Dermis microvascular lymphatic vessel endothelial cell (primary cell): ENCODE measurements at places on chromosomes 11 and 22. TPM values are rescaled to one million over a fixed set of nuclear protein-coding genes. Genes with fewer than 3 reads are reported as not detected.
A peak's percentile ranks its signal among the peaks of the same experiment; 100 is the strongest.

DRD4 gene
- total RNA-seq = under 0.01 TPM in 1 of 2 replicates, not detected in the other

PAX6 gene
- not detected in 2 replicates for total RNA-seq

FAR1 gene
- total RNA-seq = 51.3 and 57.4 TPM in 2 replicates

MMP1 gene
- total RNA-seq = 16.4 and 425 TPM in 2 replicates

- no peak for DNase-seq
Measured at GRCh38 chr11:61023086-61023965, 51.8 kb downstream of the CD6 start.

GRCh38 chr11:28517621-28518020 is 409.4 kb downstream of the METTL15 start:
- DNase-seq = no peak

DNA sequence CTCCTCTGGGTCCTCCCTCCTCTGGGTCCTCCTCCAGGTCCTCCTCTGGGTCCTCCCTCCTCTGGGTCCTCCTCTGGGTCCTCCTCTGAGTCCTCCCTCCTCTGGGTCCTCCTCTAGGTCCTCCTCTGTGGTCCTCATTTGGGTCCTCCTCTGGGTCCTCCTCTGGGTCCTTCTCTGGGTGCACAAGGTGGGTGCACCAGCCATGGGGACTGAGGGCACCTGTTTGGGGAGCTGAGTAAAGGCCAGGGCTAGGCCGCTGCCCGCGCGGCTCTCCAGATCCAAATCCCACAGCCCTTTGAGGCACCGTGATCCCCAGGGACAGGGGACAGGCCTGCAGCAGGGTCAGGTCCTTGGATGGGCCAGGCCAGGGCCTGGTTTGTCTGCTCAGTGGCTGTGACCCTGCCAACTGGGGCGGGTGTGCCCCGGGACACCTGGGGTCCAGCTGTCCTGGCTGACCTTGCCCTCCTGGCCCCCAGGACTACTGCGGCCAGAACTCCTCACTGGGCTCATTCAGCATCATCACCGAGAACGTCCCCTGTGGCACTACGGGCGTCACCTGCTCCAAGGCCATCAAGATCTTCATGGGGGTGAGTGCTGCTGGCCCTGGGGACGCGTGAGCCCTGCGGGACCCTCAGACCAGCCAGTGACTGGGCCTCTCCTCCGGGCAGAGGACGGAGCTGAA is 12.7 kb downstream of the MUC2 start:
- no peak for DNase-seq

GRCh38 chr22:34427841-34428240 is 507.6 kb upstream of the LARGE1 start:
- no peak for DNase-seq

DNA sequence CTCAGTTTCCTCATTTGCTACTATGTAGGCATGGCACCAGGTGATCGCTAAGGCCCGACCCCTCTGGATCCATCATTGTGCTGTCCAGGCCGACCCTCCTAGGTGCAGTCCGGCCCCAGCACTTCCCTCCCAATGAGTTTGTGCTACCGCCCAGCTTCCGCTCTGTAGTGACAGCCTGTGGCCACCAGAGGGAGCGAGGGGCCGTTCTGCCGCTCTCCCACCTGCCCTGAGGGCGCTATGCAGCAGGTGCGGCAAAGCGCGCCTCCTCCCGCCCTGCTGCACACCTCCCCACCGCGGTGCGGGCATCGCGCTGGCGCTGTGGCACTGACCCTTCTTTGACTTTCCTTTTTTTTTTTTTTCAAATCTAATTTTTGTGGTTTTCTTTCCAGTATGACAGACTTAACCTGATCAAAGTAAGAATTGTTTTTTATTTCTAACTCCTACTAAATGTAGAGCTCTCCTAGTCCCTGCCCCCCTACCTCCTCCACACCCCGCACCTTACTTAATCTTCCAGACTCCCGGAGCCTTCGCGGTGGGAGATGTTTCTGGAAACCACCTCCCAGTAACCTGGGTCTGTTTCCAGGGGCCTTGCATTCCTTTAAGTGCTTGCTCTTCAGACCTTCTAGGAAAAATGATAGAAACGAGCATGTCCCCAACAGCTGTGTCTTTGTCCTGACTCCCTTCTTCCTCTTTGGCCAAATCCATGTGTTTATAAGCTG is 73.7 kb downstream of the SCN3B start:
- DNase-seq = peak; percentile 15

DNA sequence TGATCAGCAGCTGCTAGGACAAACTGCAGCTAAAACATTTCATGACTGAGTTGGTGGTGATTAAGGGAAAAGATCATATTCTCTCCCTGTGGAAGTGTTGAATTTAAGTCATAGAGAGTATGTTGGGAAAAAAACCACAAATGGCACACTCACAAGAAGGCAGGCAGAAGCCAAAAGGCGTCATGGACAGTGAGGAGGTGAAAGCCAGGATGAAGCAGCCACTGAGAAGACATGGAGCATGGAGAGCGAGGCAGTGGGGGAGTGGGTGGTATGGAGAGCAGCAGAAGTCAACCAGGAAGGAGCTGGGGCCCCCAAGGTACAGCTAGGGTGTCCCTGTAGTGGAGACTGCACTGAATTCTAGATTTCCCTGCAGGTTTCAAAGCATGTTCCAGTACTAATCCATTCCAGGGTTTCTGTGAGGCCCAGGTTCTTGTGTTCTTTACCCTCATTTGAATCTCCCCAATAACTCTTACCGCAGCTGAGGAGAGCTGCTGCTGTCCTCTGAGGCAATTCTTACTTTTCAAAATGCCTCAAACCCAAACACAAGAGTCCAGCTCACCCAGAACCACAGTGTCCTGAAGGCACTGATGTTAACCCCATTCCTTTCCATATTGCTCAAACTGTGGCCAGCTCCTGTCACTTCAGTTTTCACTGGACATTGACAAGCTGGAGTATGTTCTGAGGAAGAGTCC is 191.8 kb upstream of the E2F8 start:
- DNase-seq = no peak

- DNase-seq = no peak
Measured at GRCh38 chr22:45304971-45305370, 4.8 kb upstream of the FAM118A start.

DNA sequence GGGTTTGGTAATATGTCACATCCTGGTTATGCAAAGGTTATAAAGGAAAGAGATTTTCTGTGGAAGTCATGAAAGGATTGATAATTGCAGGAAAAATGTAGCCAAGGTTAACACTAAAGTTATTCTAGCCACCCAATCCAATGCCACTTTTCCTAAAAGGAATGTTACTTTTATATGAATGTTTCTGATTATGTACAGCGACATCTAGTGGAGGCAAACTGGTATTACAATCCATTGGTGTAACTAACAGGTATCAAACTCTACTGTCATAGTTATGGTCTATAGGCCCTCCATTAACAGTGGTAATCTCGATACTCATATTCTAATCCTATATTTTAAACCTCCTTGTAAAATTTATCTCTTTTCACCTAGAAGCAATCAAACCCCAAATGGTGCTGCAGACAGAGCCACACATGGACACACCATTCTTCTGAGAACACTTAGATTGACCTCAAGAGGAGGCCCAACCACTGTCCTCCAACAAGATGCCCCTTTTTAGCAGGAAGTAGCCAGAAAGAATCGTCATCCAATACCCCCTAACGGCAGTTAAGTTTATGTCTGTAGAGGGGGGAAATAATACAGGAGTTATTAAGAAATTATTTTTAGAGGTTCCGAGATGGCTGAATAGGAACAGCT is 74.9 kb upstream of the RAG2 start:
- DNase-seq = peak; percentile 53

DNA sequence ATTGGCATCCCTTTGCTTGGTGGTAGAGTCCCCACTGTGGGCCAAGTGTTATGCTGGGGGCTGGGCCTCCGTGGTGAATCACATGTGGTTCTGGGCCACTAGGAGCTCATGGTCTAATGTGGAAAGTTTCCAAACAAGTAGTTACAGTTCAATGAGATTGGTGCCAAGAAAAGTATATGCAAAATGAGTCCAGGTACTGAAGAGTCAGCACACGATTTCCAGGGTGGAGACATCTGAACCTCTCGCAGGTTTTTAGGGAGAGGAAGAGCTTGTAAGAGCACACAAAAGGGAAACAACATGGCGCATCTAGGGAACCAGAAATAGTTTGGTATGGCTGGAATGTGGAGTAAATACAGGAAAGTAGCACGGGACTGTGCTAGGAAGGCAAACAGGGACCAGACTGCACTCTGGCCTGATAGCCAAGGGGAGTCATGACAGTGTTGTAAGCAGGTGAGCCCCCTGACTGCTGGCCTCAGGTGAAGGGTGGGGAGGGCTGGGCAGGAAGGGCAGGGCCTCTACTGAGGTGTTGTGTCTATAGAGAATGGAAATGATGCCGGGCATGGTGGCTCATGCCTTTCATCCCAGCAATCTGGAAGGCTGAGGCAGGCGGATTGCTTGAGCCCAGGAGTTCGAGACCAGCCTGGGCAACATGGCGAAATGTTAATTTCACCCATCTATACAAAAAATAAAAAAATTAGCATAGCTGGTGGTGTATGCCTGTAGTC is 12.6 kb downstream of the POLR2F start:
- peak; percentile 45 for DNase-seq

GRCh38 chr22:44080936-44081861 is 57.1 kb downstream of the PARVB start:
- peak; percentile 73 for DNase-seq

GRCh38 chr11:1202776-1203504 is 19.9 kb upstream of the MUC5B start:
- DNase-seq = peak; percentile 36

DNA sequence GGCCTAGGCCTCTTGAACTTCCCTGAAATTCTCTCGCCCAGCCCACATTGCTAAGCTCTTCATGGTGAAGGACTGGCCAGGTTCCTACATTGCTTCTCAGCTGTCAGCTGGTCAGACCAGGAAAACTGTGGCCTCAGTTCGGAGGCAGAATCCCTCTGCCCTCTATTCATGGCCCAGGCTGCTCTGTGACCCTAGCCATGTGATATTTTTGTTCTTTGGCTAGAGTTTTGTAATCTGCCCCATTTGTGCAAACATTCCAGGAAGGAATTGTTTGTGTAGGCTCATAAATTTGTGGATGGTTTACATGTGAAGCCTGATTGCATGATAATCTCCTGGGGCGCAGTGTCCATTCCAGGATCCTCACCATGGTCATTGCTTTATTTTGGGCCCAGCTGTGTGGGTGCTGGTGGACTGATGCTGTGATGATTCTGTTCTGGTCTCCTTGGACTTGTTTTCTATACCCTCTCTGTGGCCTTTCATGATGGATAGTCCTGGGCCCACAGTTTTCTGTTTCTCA is 149.1 kb upstream of the E2F8 start:
- peak; percentile 73 for DNase-seq

DNA sequence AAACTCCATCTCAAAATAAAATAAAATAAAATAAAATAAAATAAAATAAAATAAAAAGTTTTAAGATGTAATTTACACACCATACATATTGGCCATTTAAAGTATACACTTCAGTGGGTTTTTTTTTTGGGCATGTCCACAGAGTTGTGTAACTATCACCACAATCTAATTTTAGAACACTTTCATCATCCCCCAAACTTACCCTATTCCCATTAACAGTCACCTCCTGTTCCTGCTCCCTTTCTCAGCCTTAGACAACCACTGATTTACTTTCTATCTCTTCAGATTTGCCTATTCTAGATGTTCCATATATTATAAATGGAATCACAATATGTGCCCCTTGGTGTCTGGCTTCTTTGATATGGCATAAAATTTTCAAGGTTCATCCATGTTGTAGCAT is 4.6 kb upstream of the ACER3 start:
- no peak for DNase-seq
